ENCODE measurements at places on chromosomes 3 and 15.

GRCh38 chr3:162641907-162642306, 1145.3 kb downstream of the OTOL1 start:
- DNase-seq: no peak

GRCh38 chr15:22794063-22794462, 7.6 kb downstream of the NIPA1 start:
- no peak for DNase-seq

- DNase-seq: peak; percentile 3
Observed at GRCh38 chr3:128180436-128180835, 27.2 kb downstream of the EEFSEC start.

GRCh38 chr3:121748680-121749275, 763 bp downstream of the GOLGB1 start:
- DNase-seq: peak; percentile 26

DNA sequence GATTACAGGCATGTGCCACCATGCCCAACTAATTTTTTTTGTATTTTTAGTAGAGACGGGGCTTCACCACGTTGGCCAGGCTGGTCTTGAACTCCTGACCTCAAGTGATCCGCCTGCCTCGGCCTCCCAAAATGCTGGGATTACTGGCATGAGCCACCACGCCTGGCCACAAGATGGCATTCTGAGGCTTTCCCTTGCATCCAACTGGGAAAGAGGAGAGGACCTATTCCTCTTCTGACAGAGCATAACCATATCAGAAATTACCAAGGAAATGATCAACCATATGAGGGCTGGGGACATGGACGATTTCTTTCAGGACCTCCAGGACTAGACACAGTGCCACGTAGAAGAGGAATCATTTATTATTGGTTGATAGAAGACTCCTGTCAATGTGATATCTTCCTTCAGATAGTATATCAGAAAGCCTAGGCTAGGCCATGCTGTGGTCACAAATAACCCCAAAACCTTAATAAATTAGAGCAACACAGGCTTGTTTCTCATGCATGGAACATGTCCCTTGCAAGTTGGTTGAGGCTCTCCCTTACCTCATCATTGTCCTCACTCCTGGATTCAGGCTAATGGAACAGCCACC, 372.3 kb upstream of the IL12A start:
- DNase-seq: peak; percentile 73

DNA sequence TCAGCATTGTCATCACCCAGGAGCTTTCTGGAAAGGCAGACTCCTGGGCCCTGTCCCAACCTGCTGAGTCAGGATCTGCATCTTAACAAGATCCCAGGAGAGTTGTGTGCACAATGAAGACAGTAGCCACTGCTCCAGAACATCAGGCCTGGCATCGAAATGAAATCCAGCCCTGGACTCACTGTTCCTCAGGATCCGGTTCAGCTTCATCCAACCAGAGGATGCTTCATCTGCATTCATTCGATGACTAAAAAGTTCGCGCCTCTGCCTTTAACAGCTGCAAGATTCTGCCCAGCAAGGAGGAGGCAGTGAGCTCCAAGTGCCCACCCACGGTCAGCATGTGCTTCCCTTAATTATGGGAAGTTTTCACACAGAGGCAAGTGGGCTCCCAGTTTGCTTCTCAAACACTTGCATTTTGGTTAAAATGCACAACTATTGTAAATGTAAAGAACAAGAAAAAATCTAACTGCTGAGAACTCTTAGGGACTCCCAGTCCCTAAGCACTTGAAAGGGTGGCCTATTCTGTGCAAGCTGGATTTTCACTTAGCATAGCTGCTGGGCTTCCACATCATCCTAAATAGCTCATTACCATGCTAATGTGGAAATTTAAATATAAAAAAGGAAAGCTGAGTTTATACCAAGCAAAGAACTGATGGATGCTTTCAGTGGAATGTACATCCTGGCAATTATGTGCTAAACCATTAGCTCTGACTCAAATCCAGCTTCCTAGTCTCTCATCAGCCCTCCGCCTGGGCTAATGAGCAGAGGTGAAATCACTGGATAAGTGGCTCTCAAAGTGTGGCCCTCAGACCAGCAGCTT, 25.5 kb upstream of the ESYT3 start:
- DNase-seq: no peak

GRCh38 chr15:48040166-48040817, 80.5 kb upstream of the SLC24A5 start:
- peak; percentile 33 for DNase-seq

DNA sequence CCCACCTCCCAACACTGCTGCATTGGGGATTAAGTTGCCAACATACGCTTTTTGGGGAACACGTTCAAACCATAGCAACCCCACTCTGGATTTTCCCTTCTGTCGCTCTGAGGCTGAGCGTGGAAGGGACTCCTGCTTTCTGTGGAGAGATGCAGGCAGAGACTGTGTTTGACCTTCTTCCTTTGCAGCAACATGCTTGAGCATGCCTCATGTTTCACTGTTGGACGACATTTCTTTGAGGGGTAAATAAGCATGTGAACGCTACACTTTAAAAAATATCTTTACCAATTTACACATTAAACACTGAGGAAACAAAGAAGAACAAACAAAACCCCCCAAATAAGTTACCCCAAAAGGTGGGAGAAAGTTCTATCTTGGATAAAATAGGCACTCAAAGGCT, 14.2 kb upstream of the MAPK6 start:
- no peak for DNase-seq

DNA sequence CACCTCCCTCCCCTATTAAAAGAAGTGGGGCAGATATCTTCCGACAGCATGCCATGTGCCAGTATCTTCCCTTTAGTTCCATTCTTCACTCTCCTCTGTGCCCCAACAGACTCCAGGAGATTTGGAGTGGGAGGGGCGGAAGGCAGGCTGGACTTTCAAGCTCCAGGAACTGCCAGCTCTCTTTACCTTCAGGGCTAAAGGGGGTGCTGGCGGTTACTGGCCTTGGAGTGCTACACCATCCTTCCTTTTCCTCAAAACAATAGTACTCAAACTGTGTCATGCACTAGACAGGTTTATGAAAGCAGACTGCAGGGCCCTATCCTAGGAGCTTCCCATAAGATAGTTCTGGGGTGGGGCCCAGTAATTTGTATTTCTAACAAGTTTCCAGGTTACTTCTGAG, 6.0 kb downstream of the LINS1 start:
- DNase-seq: no peak

- DNase-seq: peak; percentile 53
Observed at GRCh38 chr15:98753726-98754656, 105.7 kb downstream of the IGF1R start.

DNA sequence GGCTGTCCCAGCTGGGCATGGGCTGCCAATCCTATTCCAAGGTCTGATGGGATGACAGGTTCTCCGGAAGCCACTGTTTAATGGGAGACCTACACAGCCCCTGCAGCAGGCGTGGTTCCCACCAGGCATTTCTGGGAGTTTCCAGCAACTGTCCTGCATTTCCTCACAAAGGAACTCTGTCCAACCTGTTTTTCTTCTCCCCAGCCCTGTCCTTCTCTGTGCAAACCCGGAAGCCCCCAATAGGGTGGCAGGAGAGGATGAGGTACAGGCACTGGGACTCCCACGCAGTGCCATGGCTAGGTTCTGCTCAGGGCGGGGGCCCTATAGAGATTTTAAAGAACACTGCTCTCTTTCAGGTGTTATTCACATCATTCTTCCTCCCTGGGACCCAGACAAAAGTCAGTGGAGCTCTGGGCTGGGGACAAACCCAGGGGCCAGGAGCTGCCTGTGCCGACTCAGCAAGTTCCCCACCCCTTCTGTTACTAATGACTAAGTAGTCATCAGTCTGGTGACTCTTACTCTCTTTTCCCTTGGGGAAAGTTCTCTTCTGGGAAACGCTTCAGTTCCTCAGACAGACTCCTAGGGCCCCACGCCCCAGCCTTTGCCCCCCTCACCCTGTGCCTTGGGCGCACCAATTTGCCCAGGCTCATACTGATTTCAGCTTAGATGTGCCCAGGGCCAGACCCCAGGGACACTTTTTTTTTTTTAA, 97.7 kb downstream of the CD47 start:
- peak; percentile 86 for DNase-seq

- no peak for DNase-seq
Observed at GRCh38 chr15:91537856-91538255, 315.7 kb upstream of the SLCO3A1 start.

GRCh38 chr15:68389936-68390817, 41.8 kb downstream of the ITGA11 start:
- peak; percentile 92 for DNase-seq

GRCh38 chr15:99571299-99571698, 5.5 kb downstream of the MEF2A start:
- DNase-seq: no peak

DNA sequence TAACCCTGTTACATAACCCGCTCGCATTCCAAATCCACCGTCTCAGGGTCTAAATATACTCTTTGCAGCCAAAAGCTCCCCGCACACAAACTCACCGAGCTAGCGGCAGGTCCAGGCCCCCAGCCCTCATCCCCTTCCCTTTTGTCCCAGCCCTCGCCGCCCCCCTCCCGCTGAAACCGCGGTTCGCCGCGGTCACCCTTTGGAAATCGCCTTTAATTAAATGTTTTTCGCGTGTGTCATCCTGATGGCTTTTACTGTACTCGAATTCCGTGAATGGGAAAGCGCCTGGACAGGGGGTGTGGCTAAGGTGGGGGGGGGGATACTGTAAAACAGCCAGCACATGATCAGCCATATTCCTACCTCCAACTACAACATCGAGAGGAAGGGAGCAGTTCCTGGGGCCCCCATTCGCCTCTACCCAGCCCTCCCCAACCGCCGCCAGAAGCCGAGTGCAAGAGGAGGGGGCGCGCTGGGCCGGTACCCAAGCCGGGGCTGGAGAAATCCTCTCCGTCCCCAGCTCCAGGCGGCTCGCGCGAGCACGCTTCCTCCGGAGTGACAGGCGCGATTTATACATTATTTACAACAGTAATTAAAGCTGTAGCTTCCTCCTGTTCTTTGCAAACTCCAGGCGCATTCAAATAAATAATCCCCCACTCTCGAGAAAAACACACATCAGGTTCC, 1.7 kb downstream of the RORA start:
- peak; percentile 59 for DNase-seq

- DNase-seq: peak; percentile 30
Observed at GRCh38 chr3:4355401-4356219, 52.4 kb downstream of the SETMAR start.

DNA sequence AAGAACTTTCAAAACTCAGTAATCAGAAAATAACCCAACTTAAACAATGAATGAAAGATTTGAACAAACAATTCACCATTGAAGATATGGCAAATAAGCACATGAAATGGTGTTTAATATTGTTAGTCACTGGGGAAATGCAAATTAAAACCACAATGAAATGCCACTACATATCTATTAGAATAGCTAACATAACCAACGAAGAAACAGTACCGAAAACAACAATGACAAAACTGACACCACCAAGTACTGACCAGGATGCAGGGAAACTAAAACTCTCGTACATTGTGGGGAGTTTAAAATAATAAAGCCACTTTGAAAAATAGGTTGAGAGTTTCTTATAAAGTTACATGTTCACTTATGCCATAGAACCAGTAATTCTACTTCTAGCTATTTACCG, 69.1 kb downstream of the KBTBD8 start:
- no peak for DNase-seq

- DNase-seq: peak; percentile 56
Observed at GRCh38 chr3:98885851-98886250, 15.6 kb downstream of the DCBLD2 start.

DNA sequence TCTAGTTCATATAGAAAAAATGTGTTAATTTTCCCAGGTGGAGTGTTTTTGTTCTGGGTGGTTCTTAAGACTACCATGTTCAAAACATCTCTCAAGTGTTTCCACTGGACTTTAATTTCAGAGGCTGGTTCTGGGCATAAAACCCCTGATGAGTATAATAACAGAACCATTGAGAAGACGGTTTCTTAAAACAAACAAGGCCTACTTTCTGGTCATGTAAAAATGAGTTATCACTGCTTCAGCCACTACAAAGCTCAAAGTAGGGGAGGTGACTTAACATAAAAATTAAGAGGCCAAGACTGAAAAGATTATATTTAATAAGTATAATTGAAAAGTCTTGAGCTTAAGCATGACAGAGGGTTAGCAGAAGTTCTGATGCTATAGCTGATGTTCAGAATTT, 33.8 kb downstream of the RYR3 start:
- no peak for DNase-seq

GRCh38 chr3:76025561-76025960, 240.2 kb upstream of the ZNF717 start:
- DNase-seq: no peak

DNA sequence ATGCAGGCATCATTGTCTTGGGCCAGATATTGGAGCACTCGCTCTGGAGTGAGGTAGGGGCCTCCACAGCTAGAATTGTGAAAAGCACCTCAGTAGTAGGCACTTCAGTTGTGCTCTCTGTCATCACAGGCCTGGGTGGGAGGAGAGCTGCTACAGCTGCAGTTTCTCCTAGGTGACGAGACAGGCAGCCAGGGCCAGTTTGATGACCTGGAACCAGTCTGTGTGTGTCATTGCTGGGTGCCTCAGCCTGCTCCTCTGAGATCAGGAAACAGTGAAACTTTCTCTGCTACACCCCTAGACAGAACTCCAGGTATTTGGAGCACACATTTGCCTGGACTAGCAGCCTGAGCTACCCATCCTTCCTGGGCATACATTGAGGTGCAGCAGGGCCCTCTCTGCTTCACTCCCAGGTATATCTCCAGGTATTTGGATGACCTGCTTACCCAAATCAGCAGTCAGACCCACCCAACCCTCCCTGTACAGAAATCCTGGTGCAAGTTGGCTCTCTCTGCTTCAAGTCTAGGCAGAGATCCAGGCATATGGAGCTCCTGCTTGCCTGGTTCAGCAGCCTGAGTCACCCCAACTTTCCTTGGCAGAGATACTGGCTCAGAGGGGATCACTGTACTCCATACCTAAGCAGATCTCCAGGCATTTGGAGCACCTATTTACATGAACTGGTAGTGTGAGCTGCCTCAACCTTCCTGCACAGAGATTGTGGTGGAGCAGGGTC, 54.3 kb upstream of the SGO1 start:
- no peak for DNase-seq

DNA sequence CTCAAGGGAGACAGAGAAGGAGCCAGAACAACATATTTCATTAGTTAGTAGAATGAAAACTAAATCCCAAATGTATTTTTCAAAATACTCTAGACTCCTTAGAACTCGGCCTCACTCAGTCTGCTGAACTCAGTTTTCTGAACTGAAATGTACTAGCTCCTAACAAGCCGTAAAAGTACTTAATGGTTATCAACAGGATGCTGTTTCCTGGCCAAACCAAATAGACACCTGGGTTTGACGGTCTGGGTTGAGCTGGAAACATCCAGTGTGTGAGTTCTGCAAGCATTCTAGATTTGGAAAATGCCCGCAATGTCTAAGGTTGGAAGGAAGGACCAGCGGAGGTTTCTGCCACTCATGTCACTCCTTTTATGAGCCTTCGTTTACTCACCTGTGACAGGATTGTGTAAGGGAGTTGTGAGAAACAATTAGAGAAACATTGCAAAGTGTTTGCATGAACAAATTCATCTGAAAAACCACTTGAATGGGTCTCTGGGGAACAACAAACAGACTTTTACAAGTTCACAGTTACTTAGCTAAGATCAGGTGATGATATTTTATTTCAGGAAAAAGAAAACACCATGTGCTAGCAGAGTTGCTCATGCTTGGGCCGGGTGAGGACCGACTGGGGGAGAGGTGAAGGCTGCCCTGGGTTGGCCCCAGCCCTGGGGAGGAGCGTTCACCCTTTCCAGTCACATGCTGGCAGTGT, 151.0 kb downstream of the ALDH1A2 start:
- DNase-seq: peak; percentile 19
